ENCODE measurements at places on chromosomes 7 and 10.

DNA sequence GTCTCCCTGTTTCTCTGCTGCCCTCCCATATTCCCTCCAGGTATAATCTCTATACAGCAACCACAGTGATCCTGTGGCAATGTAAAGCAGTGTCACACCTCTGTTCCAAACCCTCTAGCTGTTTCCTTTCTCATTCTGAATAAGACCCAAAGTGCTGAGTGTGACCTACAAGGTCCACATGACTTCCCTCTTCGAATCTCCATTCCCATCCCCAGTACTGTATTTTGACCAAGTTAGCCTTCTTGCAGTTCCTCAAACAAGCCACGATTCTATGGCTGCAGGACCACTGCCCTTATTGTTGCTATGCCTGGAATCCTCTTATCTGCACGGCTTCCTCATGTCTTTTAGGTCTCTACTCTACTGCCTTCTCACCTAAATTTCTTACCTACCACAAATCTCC lies 291.9 kb downstream of the DOCK4 start:
- no peak for DNase-seq

DNA sequence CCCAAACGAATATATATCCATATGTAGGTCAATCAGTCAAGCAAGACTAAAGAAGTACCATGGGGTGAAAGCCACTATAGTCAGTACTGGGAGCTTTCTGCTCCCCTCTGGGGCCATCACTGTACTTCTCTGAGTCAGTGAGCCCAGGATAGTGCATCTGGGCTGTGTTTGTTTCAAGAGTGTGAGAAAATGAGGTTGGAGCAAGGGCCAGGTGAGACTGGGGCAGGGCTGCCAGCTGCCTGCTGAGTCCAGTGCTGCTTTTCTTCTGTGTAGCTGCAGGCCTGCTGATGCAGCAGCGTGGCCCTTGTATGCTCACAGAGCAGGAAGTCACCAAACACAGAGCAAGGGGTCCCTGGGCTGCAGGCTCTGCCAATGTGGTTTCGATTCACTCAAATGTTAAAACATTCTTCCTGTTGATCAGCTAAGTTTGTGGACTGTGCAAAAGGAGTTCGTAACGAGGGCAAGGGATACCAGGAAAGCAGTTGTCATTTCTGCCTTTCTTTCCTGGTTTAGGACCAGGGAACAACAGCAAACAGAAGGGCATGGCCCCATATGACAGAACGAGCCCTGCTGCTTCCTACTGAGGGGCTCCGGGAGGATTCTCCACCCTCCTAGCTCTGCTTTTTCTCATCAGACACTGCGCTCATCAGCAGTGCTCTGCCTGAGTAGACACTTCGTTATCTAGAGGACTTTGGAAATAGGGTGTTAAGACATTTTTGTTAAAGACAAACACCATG lies 65.4 kb upstream of the TNS3 start:
- DNase-seq, result no peak

DNA sequence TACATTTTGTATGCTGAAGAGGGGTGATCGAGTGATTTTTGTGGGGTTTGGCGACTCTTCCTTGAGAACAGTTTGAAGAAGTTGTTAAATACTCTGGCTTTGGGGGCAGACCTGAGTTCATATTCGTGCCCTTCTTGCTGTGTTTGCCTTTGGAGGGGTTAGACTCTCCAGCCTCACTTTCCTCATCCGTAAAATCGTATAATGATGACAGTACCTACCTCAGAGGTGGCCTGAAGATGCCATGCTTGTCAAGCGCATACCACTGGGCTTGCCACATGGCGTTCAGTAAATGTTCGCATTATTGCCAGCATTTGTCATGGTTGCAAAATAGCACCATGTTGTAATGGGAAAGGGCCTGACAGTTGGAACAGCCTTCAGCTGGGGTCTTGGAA lies 1.3 kb downstream of the STK17A start:
- DNase-seq, result peak; percentile 44

DNA sequence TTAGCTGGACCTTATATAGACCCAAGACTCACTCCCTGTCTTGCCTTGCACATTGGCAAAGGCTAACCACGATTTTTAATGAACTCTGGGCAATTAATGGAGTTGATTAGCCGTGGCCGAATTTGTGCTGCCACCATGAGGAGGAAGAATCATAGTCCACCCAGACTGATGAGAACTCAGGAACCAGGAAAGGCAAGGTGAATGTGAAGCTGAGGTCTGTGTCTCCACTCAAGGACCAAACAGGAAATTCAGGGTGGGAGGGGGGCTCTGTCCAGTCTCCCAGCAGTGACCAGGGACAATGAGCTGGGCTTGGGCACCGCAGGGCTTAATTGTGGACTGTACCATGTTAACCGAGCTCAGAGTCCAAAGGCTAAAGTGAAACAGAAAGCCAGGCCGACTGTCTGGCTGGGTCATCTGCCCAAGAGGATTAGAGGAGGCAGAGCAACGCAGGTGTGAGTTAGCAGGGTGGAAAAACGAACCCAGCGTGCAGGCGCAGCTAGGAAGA lies 127.0 kb upstream of the JCAD start:
- DNase-seq, result no peak

DNA sequence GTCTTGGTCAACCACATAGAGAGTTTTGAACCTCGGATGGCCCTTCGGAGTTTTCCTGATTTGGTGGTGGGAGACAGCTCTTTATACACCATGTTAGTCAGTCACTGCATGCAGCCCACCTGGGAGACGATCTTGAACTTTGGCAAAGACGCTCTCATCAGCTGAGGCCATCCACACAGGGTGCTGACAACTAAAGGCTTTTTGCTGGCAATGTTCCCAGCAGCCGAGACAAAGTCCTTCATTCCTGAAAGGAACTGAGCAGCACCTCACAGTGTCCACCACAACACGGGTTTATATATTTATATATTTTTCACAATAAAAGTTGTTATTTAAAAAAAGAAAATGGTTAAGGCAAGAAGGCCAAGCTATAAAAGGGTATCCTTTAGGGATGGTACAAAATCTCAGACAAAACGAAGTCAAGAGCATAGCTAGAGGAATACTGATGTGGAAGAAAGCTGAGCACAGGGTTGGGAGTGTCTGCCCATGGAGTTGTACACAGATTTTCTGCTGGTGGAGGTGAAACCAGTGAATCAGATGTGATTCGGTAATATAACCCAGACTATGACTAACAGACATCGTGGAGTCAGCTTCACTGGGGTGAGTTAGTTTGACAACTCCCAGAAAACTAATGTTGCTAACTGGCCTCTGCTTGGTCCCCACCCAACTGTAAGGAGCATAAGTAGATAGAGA lies 27.4 kb upstream of the CAPZA2 start:
- no peak for DNase-seq

- DNase-seq, result no peak
Observed at GRCh38 chr10:77510695-77511094, 126.9 kb downstream of the KCNMA1 start.

DNA sequence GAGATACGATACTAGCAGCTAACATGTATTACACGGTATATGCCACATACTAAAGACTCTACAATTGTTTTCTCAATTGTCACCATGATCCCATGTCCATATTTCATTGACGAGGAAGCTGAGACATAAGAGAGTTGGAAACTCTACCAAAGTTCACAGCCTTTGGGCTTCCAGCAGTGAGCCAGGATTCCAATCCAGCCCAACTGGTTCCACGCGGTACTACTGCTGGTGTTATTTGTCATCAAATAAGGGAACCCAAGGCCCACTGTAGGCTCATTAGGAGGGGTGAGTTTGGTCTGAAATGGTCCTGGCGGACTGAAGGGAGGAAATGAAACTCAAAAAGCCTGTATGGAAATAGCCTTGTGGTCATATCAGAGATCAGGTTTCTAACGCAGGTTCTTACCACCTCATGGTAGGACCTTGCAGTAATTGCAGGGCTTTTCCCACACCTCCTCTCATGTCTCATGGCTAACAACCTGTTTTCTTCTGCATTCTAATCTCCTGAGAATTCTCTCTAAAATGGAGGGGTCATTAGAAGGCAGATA lies 814.6 kb downstream of the LRMDA start:
- DNase-seq, result no peak

GRCh38 chr7:100019908-100020307 lies 4.5 kb downstream of the ZKSCAN1 start:
- no peak for DNase-seq

- no peak for DNase-seq
Observed at GRCh38 chr7:74290981-74291441, 1.8 kb downstream of the CLIP2 start.

DNA sequence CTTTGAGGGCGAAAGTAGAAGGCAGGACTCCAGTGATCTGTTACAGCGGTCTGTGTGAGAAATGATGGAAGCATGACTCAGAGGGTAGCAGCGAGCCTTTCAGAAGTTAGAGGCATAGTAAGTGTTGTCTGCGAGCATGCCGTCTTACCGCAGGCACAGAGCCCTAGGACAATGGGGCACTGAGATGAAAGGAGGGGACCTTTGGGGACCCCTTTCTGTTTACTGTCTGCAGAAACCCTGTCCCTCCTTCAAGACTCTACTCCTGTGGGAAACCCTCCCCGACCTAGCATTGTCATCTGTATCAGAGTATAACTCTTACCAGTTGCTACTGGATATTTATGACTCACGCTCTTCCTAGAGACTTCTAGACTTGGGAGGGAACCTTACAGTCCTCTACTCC lies 87.2 kb upstream of the AGK start:
- no peak for DNase-seq

DNA sequence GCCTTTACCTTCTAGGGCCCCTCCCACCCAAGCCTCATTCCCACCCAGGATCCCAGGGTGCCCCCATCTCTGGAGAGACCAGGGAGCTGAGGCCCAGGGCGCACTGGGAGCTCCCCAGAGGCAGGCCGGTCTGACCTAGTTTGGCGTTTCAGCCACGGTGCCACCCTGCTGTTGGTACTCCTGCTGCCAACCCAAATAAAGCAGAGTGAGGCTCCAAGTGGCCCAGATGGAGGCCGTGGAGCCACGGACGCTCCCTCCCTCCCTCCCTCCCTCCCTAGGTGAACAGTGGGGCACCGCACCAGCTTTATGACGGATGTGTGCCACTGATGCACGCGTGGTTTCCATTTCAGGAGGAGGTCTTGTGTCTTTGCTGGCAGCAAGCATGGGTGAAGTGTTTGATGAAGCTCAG lies 1.8 kb downstream of the INPP5A start:
- no peak for DNase-seq

GRCh38 chr10:104779701-104780100 lies 138.6 kb downstream of the SORCS3 start:
- DNase-seq, result no peak

- no peak for DNase-seq
Observed at GRCh38 chr10:70935631-70936030, 47.3 kb upstream of the PCBD1 start.

DNA sequence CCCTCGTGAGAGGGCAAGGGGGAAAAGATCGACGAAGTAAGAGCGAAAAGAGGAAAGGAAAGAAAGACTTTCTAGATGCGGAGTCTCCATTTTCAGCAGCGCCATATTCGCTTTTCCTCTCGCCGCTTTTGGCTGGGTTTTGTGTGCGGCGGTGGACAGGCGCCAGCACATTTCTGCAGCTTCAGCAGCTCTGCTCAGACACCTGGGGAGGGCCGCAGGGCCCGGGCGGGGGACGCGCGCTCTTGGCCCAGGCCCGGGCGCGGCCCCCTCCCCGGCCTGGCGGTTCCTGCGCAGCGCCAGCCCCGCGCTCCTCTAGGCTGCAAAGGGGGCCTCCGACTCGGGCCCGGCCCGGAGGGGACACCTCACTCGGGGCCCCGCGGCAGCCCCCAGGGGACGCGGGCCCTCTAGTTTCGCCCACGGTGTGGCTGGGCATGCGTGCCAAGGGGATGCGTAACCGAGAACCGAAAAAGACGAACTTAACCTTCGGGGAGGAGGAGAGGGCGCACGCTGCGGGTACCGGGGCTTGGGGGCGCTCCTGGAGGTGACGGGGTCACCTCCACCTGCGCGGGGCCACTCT lies 34.5 kb upstream of the EBLN1 start:
- DNase-seq, result peak; percentile 51

DNA sequence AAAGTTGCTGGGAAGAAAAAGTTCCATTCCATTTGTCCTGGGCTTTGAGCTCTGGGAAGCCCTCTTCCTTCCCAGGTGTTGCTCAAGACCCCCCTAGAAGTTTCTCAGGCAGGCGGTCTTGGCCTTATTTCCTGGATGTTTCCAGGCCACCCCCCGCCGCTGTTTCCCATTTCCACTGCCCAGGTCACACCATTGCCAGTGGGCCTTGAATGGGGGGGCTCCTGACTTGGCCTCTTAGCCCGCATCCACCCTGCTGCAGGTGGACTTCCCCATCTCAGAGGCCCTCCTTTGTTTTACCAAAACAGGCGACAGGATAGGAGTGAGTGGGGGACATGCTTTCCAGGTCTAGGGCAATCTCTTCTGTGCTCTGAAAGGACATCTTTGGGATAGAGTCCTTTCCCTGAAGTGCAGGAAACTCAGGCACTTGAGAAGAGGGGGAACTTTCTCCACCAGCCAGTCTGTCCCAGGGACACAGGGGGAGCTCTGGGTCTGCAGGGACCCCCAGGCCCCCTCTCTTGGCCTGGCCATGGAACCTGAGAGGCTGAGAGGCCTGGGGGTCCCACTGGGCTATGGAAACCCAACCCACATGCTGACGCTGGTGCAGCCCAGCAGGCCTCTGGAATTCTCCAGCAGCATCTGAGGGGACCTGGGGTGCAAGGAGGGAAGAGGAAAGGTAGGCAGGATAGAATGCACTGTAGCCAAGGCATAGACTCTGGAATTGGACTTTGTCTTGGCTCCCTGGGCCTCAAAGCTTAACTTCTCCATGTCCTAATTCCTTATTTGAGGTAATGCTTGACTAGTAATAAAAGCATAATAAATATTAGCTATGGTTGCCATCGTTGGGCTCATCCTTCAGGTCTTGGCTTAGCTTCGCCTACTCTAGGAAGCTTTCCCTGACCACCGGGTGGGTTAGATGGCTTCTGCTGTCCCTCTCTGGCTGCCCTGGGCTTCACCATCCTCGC lies 17.6 kb downstream of the NEURL1 start:
- no peak for DNase-seq

DNA sequence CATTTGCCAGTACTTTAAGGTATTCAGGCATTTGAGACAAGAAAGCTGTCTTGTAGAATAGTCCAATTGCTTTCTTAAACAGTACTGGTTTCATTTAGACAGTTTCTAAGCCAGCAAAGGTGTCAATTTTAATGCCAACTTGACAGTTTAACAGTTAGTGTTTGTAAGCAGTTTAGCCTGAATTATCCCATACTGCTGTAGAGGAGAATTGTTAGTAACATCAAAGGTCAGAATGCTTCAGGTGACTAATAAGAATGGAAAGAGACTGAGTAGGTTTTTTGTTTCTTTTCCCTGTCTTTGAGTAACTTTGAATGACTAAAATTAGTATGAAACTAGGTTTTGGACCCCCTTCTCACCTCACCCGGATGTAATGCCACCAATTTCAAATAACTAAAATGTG lies 29.5 kb upstream of the VDAC2 start:
- no peak for DNase-seq

GRCh38 chr7:141231018-141231792 lies 157.3 kb downstream of the TMEM178B start:
- DNase-seq, result no peak
